ENCODE measurements at places on chromosomes 3 and 15. TPM values are rescaled to one million over a fixed set of nuclear protein-coding genes. Genes with fewer than 3 reads are reported as not detected.

The TMEM115 gene
- 61.7 TPM for total RNA-seq

The FGF12 gene
- not detected for total RNA-seq

The SPINK8 gene
- total RNA-seq, result not detected

The PRR20G gene
- total RNA-seq, result not detected

The ANKRD34C gene
- total RNA-seq, result not detected

The TMEM212 gene
- total RNA-seq, result not detected

The ZMYND10 gene
- 11.4 TPM for total RNA-seq

The AMOTL2 gene
- total RNA-seq, result 55.9 TPM

The CCR4 gene
- 0.35 TPM for total RNA-seq

The HYPK gene
- 42.3 TPM for total RNA-seq

The GNAT1 gene
- not detected for total RNA-seq

The UPK1B gene
- not detected for total RNA-seq

The CLDN16 gene
- 0.07 TPM for total RNA-seq

All from uterus (tissue), 4 donors.